Hippocampal formation (tissue), 2 donors: ENCODE measurements at places on chromosomes 11 and 22.

GRCh38 chr22:43830931-43831560 lies 18.9 kb upstream of the EFCAB6 start:
- DNase-seq = no peak

GRCh38 chr22:43152003-43152356 lies 621 bp downstream of the TSPO start:
- no peak for DNase-seq

GRCh38 chr11:134027671-134028070 lies 41.2 kb upstream of the JAM3 start:
- DNase-seq = no peak

DNA sequence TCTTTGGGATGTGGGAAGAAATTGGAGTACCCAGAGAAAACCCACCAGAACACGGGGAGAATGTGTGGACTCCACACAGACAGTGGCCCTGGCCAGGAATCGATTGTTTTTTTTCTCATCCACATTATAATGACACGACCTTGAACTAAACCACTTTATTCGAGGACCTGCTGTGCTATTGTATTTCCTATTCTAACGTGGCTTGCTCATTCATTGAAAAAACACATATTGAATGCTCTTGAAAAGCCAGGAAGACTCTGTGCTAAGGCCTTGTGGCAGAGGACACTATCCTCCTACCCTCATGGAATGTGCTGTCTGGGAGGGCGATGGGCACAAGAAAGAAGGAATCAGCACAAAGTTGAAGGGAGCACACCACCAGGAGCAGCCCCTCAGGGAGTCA lies 9.1 kb upstream of the SREBF2 start:
- no peak for DNase-seq

DNA sequence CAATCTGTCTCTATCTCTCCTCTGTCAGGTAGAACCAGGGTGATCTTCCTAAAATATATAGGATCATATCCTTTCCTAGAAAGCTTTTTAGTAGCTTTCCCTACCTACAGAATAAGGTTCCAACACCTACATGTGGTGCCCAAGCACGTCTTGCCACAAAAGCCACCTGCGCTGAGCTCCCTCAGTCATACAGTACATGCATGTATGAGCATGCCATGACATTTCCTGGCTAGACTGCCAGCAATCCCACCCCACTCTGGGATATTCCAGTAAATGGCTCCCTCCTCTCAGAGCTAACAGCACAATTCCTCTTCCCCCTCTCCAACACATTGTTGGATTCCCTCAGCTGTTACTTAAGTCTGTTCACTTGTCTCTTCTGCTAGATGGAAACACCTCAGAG lies 398.0 kb downstream of the TENM4 start:
- no peak for DNase-seq

DNA sequence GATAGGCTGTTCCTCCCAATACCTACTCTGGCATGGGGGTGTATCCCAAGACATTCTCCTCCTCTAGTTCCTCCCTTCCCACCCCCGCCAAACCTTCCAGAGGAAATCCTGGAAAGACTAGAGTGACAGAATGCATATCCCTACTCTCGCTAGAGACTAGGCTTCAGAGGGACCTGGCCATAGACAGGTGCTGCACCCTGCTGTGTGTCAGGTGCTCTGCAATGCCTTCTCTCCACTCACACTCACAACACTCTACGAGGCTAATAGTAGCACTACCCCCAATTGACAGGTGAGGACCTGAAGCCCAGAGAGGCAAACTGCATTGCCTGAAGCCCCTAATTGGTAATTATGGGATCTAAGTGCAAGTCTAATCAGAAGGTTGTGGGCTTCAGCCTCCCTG lies 46.2 kb upstream of the LMO1 start:
- no peak for DNase-seq

GRCh38 chr11:104581246-104581980 lies 316.8 kb downstream of the CASP12 start:
- no peak for DNase-seq

GRCh38 chr22:46641811-46642266 lies 21.7 kb downstream of the GRAMD4 start:
- no peak for DNase-seq

- no peak for DNase-seq
Measured at GRCh38 chr11:73990730-73991129, 8.1 kb upstream of the UCP2 start.

- no peak for DNase-seq
Measured at GRCh38 chr22:50269573-50269969, 609 bp downstream of the MAPK11 start.

DNA sequence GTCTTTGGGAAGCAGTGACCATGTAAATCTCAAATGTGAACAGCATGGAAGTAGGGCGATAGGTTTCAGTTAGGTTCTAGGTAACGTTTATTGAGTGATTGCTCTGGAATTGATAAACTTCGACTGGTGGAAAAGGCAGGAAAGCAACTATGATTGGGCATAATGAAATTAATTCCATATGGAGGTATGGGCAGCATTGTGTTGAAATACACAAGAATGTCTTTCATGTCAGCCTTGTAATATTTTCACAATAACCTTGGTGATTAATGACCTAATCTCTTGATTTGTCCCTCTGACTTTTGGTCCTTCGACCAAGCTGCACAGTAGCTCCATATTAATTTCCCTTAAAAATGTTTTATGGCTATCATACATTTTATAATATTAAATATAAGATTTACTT lies 2.8 kb downstream of the CEP57 start:
- no peak for DNase-seq

DNA sequence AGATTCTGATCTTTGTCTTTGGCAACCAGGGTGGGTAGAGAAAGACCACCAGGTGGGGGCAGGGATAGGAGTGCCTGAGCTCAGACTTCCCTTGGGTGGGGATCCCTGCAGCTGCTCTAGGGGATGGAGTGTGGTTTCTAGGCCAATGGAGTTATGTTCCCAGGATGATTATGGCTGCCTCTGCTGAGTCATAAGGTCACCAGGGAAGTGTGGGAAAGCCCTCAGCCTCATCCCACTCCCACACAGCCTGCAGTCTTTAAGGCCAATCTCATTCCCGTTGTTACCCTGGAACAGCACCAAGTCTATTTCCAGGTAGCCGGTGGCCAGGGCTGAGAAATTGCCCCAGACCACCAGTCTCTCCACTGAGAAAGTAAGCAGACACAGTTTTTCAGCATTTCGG lies 2269.3 kb upstream of the RAG2 start:
- DNase-seq = no peak

DNA sequence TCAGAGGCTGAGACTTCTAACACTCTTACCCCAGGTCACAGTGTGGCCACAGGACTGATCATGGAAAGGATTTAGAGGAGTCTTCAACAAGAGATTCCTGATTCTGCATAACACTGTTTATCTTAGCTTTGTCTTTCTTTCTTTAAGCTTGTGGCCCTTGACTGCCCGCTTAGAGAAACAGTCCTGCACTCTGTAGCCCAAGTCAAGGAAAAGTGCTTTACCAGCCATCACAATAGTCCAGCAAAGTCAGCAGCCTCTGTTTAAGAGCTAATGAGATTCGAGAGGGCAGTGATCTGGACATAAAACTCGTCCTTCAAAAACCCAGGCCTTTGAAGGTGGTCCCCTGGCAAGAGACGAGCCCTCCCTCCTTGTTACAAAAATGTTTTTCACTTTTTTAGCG lies 30.0 kb downstream of the PRDM10 start:
- DNase-seq = no peak

DNA sequence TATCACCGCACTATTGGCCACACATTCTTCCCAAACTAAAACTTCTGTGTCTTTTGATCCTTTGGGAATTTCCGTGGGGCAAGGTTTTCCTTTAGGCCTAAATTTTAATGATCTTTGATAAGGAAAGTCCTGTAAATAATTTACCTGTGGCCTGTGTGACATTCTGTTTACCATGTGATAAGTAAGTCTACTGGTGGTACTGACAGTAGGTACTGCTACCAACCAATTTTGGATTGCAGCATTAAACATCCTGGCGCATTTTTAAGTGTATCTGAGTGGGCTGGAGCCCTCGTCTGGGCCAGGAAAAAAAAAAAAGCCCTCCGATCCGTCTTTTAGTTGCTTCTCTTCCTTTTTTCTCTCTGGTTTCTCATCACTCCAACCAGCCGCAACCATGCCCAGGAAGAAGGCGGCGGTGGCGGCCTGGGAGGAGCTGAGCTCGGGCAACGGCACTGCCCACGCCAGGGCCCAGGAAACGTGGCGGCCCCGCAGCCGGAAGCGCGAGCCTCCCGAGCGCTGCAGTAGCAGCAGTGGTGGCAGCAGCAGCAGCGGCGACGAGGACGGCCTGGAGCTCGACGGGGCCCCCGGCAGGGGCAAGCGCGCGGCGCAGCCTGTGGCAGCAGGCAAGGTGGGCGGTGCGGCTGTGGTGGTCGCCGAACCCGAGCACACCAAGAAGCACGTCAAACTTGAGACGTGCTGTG lies 33.6 kb downstream of the ASRGL1 start:
- no peak for DNase-seq

- no peak for DNase-seq
Measured at GRCh38 chr11:19551457-19551856, 161.2 kb upstream of the NAV2 start.
